Activated gamma-delta T cell treated with anti-CD3 and anti-CD28 coated beads, Interleukin-2, amount 50 U/mL, for 16 hours (primary cell): ENCODE measurements at places on chromosomes 1 and 21.

GRCh38 chr1:154328318-154329151 lies 3.2 kb downstream of the ATP8B2 start:
- peak; percentile 83 for DNase-seq

DNA sequence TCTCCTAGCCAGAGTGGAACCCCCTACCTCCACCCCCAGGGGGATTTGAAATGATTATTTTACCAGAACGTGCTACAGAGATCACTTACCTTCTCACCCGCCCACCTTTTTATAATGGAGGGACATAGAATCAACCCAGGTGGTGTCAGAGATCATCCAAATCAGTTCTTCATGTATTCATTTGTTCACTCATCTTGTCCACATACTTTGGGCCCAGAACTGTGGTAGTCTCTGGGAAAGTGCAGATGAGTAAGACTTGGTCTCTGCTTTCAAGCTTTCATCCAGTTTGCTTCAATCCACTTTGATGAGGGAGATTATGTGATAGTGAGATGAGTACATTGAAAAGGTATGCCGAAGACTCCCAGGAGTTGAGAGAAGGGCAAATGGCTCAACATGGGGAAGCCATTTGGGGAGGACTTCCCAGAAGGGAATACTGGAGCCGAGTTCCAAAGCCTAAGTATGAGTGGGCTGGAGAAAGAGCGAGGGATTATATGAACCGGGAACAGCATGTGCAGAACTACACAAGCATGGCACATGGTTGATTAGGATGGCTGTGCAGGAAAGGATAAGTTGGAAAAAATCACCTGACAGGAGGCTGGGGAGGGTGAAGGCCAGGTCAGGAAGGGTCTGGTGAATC lies 1.9 kb downstream of the FGGY start:
- DNase-seq, result no peak

DNA sequence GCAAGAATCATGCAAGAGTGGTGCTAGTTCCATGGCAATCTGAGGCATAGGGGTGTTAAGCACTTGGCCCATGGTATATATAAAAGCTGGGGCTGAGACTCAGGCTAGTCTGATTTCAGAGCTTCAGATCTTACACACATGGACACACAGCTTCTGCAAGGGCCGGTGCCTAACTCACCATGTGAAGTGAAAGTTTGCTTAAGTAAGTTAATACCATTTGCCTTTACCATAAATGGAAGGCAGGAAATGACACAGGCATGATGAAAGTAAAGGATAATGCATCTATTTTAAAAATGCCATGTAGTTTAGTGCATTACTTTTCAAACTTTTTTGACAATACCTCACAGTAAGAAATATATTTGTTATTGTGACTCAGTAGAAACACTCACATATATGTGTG lies 122.6 kb downstream of the KCNJ6 start:
- DNase-seq, result no peak

GRCh38 chr1:50703240-50703639 lies 256.8 kb downstream of the FAF1 start:
- no peak for DNase-seq

GRCh38 chr1:82762829-82763532 lies 962.2 kb downstream of the ADGRL2 start:
- DNase-seq, result no peak

DNA sequence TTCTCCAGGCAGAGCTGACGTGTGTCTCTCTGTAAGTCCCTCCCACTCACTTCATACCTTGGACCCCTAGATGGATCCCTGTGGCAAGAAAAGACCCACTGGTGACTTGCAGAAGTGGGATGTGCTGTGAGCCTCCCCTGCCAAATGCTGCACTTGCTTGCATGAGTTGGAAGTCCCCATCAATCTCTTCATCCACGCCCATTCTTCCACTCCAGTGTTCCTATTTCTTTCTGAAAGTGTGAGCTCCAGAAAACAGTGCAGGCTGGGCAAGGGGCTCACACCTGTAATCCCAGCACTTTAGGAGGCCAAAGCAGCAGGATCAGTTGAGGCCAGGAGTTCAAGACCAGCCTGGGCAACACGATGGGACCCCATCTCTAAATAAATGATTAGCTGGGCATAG lies 254.1 kb upstream of the IRF2BP2 start:
- no peak for DNase-seq

- DNase-seq, result no peak
These were observed 158.4 kb downstream of the ZZZ3 start for GRCh38 chr1:77524038-77524437.

GRCh38 chr1:178362747-178363146 lies 134.0 kb downstream of the CLEC20A start:
- no peak for DNase-seq

DNA sequence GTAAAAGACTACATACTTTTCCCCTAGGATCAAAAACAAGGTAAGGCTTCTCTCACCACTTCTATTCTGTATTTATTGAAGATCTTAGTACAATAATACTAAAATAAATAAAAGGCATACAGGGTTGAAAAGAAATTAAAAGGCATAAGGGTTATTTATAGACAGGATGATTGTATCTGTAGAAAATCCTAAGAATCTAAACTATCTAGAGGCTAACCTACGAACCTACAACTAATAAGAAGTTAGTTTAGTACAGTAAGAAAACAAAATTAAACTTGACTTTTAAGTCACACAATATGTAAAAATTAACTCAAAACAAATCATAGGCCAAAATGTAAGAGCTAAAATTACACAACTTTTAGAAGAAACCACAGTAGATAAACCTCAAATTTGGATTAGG lies 50.4 kb upstream of the ADAM30 start:
- DNase-seq, result no peak

DNA sequence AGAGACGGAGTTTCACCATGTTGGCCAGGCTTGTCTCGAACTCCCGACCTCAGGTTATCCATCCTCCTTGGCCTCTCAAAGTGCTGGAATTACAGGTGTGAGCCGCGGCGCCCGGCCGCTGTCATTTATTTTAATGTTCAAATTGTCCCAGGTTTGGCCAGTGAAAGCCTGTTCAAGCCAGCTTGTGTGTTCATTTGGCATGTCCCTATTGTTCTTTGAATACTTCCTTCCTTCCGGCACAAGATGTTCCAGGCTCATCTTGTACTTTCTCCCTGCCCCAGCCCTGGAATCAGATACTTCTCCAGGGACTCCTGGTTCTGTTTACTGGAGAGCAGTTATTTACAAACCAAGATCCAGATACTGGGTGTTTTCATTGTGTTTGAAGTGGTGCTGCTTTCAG lies 37.0 kb downstream of the ZBTB8B start:
- DNase-seq, result no peak

DNA sequence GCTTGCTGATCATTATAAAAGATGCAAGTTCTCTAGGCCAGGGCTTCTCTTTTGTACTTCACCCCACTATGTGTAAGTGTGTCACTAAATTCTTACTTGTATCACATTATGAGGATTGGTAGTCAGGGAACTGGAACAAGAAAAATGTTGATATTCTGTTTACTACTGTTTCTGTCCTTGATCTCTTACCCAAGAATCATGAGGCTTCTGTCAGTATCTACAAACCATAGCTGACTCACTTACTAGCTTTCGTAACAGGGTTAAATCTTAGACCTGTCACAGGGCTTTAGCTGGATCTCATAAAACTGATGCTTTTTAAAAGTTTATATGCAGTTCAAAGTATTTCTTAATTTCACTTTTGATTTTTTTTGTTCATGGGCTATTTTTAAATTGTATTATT lies 681.2 kb downstream of the PLPP3 start:
- no peak for DNase-seq

GRCh38 chr1:207069061-207069460 lies 16.0 kb downstream of the PFKFB2 start:
- DNase-seq, result no peak

GRCh38 chr1:70674941-70675685 lies 264.0 kb downstream of the CTH start:
- DNase-seq, result no peak

DNA sequence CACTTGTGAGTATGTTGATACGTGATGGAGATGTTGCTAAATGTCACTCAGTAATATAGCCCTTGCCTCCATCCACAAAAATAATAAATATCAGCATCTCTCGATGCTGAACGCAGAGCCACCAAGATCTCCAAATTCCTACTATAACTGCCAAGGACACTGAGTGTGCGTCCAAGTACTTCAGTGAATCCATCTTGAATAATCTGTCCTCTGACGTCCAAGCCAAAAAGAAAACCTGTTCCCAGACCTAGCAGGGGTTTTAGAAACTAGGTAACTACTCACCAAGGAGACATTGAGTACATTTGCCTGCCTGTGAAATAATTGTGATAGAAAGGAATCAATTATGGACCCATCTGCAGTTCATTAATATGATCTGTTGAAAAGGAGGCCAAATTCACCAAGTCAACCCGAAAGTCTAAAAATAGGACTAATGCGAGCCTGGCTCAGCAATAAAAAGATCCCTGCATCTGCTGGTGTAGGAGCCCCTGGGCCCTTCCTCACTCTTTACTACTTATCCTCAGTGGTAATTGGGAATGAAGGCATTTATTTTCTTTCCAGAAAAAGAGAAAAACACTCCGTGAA lies 226.9 kb upstream of the IRF2BP2 start:
- DNase-seq, result no peak

GRCh38 chr1:78254517-78254916 lies 208.8 kb downstream of the GIPC2 start:
- DNase-seq, result no peak

DNA sequence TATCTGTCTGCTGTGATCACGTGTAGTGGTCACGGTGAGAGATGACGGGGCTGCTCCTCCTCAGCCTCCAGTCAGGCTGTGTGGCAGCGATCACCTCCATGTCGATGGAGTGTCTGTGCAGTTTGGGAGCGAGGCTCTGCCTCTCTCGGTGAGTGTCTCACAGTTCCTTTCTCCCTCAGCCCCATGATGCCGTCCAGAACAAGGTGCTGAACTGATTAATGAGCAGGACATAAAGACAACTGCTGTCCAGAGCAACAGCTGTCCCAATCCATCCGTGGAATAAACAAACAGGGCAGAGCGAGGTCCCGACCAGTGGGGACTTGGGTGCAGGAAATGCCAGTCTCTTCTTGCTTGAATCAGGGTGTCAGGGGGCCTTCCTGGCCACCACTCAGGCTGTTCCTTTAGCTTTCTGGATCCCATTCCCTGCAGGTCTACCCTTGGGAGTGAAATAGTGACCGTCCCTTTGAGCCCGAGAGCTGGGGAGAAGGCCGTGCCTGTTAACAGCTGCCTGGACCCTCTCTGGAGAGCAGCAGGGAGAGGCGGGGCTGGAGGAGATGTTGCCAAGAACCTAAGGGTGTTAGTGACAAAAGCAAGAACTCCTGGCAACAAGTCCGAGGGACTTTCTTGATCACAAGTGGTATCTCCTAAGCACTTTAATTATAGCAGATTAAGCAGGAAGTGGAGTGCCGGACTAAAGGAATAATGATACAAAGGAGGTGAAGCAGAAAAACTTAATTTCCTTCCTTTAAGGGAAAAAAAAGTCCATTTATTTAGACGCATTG lies 443.9 kb downstream of the KIF26B start:
- DNase-seq, result no peak

- no peak for DNase-seq
These were observed 8.8 kb downstream of the FCRLB start for GRCh38 chr1:161730050-161730564.

GRCh38 chr1:235938709-235939479 lies 72.2 kb upstream of the LYST start:
- no peak for DNase-seq

DNA sequence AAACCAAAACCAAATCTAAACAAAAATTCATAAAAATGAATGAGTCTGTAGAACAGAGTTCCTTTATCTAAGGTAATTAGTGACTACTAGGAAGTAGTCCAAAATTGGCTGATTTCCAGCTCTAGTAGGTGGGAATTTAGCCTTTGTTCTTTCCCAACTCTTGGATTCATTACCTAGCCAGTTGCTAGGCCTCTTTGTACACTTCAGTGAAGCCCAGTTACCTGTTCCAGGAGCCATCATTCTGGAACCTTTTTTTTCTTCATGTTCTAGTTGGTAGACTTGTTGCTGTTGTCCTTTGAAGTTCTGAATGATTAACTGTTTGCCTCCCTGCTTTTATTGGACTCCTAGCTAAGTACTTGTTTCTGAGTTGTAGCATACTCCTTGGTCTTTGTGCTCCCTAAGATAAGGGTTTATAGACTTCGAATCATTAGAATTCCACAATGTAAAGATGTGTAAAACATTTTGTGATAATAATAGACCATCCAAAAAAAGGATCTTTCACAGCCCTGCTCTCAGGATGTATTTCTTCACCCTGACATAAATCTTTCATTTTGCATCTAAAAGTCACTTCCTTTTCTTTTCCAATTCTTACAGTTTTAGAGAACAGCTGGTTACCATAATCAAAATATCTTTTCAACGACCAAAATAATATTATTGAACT lies 9.8 kb downstream of the PLA2G4A start:
- DNase-seq, result no peak

GRCh38 chr1:179128520-179128919 lies 46.6 kb downstream of the TOR3A start:
- no peak for DNase-seq

DNA sequence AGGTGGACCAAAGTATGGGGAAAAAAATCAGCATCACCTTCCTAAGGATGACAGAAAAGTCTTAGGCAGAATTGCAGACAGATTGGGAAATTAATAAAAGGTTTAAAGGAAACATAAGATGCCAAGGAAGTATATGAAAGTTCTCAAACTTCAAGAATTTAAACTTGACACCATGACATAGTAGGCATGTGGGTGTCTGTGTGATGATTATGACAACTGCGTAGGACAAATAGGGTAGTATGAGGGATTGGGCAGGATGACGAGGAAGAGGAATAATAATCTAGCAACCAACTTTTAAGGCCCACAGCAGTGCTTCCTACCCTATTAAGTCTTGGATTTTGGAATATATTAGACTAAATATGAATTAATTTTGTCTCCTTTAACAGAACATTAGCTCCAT lies 52.4 kb downstream of the HNRNPR start:
- no peak for DNase-seq

GRCh38 chr1:161427733-161428516 lies 60.2 kb upstream of the CFAP126 start:
- no peak for DNase-seq

- DNase-seq, result no peak
These were observed 355.1 kb downstream of the GPATCH2 start for GRCh38 chr1:217275655-217276398.

DNA sequence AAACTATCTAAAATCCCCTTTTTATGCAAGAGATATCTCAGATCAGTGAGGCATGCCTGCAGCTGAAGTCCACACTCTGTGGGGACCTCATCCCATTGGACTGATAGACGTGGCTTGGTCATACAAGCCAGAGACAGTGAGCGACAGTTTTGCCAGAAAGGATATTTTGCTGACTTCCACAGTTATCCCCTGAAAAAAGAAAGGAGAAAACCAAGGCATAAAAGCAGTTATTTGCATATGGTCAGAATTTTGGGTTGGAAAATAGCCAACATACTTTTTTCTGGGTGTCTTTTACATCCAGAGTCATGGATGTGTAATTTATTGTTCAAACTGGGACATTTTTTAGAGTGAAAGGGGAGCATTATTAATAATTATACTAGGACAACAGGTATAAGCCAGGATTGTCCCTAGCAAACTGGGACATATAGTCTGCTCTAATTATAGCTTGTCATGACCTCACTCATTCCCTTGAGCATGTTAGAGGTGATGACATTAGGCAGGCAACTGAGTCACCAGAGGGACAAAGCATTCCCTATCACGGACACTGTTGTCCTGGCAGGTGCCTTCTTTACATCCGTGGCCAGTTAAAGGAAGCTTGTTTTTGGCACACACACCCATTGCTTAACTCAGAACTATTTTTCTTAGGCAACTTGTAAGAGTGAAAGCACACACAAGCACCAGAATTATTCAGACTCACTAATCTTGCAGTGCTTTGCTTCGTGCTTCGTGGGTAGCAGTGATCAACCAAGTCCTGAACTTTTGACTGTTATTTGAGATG lies 65.5 kb downstream of the PRRX1 start:
- DNase-seq, result no peak
